ENCODE measurements at places on chromosomes 16 and 17. TPM values are rescaled to one million over a fixed set of nuclear protein-coding genes. Genes with fewer than 3 reads are reported as not detected.
A peak's percentile ranks its signal among the peaks of the same experiment; 100 is the strongest.

PRPF8 gene
- total RNA-seq = 193 TPM

CTCF gene
- 25.4 TPM for total RNA-seq

CFAP52 gene
- not detected for total RNA-seq

CMTM2 gene
- not detected for total RNA-seq

KRTAP4-9 gene
- not detected for total RNA-seq

TBC1D3G gene
- not detected for total RNA-seq

CASKIN2 gene
- 32.7 TPM for total RNA-seq

MARF1 gene
- total RNA-seq = 44.3 TPM

PRSS22 gene
- total RNA-seq = not detected

GRCh38 chr16:24151482-24151939 is 104.6 kb upstream of the CACNG3 start:
- DNase-seq = no peak

- no peak for DNase-seq
These were observed 25.0 kb downstream of the TMEM94 start for GRCh38 chr17:75481194-75482068.

- no peak for DNase-seq
These were observed 71.2 kb downstream of the PCTP start for GRCh38 chr17:55822028-55822427.

DNA sequence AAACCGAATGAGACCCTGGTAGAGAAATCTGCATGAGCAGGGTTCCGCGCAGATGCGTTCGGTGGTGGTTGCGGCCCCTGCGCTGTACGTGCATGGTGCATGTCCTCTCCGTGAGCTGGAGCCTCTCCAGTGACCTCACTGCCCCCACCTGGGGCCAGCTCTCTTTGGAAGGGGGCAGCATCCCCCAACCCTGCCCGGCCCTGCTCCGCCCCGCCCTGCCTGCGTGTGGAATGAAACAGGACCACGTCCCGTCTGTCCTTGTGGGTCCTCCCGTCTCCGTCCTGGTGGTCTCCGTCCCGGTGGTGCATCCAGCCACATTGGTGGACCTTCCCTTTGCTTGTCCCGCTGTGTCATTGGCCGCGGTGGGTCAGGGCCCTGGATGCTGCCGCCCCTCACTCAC is 84.9 kb downstream of the AMFR start:
- DNase-seq = no peak

DNA sequence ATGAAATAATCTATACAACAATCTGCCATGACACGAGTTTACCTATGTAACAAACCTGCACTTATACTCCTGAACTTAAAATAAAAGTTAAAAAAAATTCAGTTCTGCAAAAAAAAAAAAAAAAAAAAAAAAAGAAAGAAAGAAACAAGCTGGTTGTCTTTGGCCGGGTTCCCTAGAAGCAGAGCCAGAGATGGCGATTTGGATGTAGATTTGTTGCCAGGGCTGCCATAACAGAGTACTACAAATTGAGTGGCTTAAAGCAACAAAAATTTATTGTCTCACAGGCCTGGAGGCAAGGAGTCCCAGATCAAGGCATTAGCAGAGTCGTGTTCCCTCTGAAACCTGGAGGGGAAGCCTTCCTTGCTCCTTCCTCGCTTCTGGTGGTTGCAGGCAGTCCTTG is 20.4 kb downstream of the SYT17 start:
- DNase-seq = no peak

- no peak for DNase-seq
These were observed 528.2 kb upstream of the RBFOX1 start for GRCh38 chr16:6804461-6804860.

DNA sequence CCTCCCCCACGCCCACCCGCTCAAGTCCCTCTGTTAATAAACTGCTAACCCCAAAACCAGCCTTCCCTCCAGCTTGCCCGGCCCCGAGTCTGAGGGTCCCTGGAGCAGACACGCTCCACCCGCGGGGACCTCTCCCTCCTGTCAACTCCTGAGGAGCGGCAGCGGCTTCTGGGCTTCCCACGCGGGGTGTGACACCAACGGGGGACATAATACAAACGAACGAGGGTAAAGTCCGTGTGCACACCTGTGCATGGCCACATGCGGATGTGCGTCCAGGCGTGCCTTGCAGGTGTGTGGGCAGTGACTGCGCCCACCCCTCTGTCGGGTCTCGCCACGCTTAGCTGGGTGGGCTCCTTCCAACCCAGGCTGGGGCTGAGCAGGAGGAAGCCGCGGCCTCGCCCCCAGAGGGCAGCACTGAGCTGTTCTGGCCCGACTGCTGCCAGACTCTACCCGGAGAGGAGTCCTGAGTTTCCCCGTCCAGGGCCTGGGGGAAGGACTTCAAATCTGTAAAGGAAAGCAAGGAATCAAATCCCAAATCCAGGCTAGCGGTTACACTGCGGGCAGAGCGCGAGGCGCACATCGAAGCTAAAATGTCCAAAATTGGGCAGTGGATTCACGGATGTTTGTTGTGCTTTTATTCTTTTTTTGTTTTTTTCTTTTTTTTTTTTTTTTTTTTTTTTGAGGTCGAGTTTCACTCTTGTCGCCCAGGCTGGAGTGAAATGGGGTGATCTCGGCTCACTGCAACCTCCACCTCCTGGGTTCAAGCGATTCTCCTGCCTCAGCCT is 24.2 kb upstream of the KRT17 start:
- peak; percentile 91 for DNase-seq

DNA sequence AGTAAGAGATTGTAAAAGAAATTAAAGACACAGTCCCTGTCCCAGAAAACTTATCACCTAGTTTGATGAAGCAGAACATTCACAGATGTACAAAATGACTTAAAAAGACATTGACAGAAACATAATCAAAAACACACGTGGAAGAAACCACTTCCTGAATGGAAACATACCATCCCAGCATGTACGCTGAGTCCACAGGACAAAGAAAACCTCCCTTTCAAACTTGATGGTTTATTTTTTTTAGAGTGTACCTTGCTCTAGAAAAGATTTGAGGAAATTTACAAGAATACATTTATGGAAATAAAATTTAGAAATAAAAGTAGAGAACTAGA is 140.9 kb downstream of the PMP22 start:
- DNase-seq = no peak

DNA sequence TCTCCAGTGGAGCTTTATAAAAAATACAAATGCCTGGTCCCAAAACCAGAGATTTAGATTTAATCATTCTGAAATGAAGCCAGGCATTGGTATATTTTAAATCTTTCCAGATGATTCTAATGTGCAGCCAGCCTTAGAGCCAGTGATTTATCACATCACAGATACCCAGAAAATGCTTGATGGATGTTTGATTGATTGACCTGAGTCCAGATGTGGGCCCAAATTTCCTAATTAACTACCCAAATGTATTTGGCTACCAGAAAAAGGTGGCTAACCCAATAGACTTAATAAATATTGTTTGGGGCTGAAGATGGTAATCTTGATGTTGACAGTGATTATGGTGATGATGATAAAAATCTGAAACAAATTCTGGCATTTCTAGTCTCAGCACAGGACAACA is 93.1 kb downstream of the ABCC12 start:
- no peak for DNase-seq

DNA sequence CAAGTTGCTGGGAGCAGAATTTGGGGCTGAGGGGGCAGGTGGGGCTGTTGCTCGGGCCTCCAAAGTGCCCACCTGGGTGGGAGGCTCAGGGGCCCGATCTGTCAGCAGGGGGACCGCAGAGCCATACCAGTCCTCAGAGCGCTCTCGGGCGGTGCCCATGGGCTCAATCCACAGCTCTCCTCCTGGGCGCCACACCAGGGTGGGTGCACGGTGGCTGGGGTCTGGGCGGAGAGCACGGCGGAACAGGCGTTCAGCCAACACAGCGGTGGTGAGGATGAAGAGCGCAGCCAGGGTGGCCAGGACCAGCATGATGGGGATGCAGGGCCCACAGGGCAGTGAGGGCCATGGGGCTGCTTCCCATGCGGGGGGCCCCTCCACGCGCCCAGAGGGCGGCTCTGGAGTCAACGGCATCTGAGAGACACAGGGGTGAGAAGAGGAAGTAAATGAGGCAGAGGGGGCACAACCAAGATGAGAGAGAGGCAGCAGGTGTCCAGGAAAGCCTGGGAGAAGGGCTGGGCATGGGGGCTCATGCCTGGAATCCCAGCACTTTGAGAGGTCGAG is 1.2 kb downstream of the C16orf54 start:
- no peak for DNase-seq

DNA sequence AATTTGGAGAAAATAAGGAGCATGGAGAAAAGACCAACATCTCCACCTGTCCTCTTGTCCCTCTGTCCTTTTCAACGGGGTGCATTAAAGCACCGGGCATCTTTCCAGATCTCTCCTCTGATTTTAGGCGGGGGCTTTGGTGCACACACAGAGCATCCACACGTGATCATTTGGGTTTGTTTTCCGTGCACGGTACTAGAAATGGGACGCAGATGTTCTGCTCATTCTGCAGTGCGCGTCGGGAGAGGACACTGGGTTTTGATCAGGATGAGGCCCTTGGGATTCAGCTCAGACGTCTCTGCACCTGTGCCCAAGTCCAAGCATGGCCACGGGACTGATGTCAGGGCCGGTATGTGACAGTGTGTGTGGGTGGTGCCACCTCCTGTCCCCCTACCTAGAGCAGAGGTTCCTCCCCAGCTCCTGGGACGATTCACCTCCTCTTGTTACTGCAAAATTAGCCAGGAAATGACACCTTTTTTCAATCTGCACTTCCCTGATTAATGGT is 31.9 kb downstream of the PDIA2 start:
- no peak for DNase-seq

- DNase-seq = no peak
These were observed 13.4 kb upstream of the SULT1A1 start for GRCh38 chr16:28623172-28623711.

DNA sequence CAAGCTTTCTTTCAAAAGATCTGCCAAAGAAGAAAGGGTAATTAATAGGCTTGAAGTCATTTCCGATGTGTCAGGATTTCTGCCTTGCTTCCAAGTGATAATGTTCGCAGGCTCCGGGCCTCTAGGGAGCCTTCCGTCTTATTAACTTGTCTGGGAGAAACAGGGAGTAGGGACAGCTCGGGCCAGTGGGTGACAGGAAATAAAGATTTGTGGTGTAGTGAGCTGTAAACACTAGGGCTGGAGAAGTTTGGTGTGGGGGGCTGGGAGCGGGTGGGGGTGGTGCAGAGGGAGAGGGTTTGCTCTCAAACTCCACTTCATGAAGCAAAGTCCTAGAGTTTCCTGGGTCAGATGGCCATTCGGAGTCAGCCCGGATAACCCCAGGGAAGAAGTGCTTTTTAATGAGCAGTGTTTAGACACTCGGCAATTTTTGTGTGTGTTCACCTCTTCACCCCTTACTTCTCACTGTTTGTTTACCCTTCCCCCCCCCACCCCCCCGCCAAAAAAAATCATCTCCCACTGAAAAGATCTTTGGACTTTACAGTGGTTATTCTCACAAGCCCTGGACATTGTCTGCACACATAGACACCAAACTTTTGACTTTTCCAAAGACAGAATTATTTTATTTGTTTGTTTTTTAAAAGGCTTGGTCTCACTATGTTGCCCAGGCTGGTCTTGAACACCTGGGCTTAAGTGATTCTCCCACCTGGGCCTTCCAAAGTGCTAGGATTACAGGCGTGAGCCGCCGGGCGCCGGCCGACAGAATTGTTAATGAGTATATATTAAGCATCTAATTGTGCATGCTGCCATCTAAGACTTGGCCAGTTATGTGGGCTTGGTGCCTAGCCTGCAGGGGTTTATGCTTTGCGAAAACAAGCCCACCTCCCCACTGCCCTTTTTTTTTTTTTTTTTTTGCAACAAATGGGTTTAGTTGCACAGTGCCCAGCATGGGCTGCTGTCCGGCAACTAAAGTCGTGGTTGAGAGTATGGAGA is 196.4 kb downstream of the CCDC182 start:
- peak; percentile 39 for DNase-seq

DNA sequence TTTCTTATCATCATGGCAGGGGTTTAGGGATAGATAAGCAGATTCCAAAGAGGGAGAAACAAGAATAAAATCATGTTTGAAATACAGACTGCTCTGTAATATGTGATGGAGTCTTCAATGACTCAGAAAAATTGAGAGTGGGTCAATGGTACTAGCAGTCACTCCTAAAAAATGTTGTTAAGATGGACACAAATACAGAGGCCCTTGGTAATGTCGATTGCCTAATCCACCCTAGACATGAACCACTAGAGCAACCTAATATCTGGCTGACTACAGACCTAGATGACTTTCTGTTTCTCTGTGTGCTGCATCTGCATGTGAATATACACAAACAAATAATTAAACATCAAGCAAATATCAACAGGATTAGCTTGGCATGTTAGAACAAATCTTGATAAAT is 135.8 kb downstream of the CDH8 start:
- no peak for DNase-seq

DNA sequence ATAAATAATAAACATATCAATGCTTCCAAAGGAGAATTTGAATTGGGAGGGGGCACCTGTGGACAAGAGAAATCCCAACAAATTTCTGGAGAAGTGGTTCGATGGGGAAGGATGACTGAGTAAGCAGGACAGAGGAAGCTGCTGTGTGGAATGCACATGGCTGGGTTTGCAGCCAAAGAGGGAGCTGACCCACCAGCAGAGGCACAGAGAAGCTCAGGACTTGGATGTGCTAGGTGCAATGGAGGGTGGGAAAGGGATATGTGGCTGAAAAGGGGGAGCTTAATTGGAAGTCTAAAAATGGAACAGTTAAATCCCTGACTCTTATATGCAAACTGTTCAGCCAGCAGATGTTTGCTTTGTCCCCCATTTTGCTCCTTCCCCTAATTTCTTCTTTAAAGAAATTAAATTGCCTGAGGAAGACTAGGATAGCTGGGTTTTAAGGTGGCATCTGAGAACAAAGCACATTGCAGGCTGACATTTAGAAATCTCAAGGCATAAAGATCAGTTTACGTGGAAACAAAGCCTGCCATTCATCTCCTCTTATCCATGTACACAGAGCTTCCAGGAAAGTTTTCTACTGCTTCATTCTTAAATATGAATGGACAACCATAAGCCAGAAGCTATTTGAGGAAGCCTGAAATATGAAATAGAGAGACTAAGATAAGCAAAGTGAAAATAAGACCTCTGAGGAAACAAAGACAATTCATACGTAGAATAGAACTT is 23.0 kb upstream of the TNS4 start:
- no peak for DNase-seq

GRCh38 chr17:50175035-50175807 is 9.4 kb downstream of the SGCA start:
- peak; percentile 22 for DNase-seq

DNA sequence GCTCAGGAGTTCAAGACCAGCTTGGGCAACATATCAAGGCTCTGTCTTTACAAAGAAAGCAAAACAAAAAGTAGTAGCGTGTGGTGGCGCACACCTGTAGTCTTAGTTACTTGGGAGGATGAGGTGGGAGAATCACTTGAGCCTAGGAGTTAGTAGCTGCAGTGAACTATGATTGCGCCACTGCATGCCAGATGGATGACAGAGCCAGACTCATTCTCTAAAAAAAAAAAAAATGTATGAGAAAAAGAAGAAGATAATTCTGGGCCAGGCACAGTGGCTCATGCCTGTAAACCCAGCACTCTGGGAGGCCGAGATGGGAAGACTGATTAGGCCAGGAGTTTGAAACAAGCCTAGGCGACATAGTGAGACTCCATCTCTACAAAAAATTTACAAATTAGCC is 28.5 kb downstream of the STAT5B start:
- no peak for DNase-seq

GRCh38 chr16:70157477-70158260 is 15.9 kb upstream of the CLEC18C start:
- no peak for DNase-seq
